ENCODE measurements at places on chromosomes 1 and 21.

DNA sequence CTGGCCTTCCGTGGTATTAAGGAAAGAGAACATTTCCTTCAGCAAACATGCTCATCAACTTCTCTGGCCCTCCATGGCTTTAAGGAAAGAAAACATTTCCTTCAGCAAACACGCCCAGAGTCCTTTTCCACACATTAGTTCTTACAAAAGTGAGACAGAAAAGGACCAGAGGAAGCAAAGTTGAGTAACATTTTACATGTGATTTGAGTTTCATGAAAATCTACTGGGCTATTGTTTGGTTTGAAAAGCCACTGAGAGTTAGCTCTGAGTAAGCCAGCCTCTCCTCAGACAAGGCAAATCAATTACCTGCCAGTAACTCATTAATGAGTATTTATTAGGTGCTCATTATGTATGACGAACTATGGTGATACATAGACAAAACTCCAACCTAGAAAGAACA is 78.0 kb downstream of the NID1 start:
- DNase-seq, result no peak

DNA sequence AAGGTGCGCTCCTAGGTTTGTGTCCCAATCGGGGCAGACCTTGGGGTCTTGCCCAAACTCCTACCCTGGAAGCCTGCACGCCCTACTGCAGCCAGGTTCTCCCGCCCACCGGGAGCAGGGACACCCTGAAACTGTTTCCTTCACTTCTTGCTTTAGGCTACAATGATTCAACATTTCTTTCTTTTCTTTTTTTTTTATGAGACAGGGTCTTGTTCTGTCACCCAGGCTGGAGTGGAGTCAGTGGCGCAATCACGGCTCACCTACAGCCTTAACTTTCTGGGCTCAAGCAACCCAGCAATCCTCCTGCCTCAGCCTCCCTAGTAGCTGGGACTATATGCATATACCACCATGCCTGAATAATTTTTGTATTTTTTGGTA is 75.8 kb downstream of the ITPKB start:
- no peak for DNase-seq

DNA sequence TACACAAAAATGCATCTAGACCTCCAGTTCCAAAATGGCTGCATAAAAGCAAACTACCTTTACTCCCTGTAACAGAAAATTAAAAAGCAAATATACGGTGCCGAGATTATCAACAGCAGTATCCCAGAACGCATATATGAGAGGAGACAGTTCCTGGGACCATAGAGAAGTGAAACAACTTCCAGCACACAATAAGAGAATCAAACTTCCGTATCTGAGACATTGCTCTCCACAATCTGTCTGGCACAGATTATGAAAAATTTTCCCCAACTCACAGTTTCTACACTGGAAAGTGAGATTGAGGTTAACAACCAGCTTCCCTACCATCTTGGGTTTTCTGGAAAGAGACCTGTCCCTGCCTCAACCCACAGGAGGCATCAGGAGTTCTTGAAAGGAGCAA is 47.2 kb upstream of the ST6GALNAC3 start:
- no peak for DNase-seq

- DNase-seq, result no peak
These were observed 11.5 kb downstream of the CD58 start for GRCh38 chr1:116559304-116559761.

DNA sequence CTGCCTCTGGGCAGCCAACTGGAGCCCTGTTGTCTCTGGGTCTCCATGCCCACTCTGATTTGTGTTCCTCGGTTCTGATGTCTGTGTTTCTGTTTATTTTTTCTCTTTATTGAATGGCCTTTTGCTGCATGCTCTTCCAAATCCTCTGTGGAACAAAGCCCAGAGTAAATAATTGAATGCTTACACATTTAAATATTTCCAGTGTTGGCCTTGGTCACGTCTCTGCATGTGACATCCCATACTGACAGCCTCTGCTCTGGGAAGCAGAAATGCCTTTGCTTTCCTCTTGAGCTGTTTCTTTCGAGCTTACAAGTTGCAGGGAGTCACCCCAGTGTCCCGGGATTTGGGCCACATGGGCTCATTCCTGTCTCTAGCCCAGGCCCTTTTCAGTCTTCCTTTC is 267.9 kb downstream of the PTPRU start:
- DNase-seq, result no peak

- DNase-seq, result no peak
These were observed 36.6 kb downstream of the XCL1 start for GRCh38 chr1:168613038-168613451.

- no peak for DNase-seq
These were observed 8.8 kb upstream of the NLRP3 start for GRCh38 chr1:247407180-247407616.

- DNase-seq, result no peak
These were observed 41.4 kb upstream of the KIF1B start for GRCh38 chr1:10168912-10169514.

DNA sequence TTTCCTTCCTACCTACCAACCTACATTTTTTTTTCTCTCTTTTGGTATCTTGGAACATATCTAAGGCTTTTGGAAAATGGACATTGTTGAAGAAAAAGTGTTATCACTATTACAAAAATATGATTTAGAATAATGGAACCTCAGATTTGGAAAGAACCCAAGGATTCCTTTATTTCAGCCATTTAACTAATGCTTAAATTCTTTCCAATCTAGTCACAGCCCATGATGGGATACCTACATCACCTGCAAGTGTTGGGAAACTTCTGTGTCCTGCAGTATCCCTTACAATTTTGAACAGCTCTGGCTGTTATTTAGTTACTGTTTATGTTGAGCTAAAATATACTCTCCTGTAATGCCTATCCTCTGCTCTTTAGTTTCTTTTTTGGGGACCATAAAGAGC is 22.3 kb upstream of the APOBEC4 start:
- no peak for DNase-seq

- DNase-seq, result no peak
These were observed at the start of gene SERINC2 for GRCh38 chr1:31412732-31413404. Gene SERINC2, plus strand, starts transcription at chr1:31413213. Its CDS starts 53 bp downstream, at chr1:31413266.

- no peak for DNase-seq
These were observed 1.1 kb upstream of the GUCA2B start for GRCh38 chr1:42152119-42152518.

- no peak for DNase-seq
These were observed 663 bp downstream of the CAMTA1 start for GRCh38 chr1:6785728-6786505.

DNA sequence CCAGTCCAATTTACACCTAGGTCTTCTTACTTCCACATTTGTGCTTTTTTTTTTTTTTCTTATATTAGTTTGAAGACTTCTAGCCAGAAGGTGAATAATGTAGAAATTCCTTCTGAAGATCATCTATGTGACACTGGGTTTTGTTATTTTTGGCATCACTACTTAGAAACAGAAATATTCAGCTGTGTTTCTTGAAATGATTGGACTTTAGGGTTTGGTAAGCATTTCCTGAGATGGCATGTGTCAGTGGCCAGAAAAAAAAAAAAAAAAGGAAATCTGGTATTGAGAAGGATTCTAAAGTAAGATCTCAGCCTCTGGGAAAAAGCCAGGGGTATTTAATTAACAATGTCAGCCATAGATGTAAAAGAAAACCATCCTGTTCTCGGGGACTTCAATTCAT is 43.4 kb upstream of the LRRC8C start:
- DNase-seq, result no peak

DNA sequence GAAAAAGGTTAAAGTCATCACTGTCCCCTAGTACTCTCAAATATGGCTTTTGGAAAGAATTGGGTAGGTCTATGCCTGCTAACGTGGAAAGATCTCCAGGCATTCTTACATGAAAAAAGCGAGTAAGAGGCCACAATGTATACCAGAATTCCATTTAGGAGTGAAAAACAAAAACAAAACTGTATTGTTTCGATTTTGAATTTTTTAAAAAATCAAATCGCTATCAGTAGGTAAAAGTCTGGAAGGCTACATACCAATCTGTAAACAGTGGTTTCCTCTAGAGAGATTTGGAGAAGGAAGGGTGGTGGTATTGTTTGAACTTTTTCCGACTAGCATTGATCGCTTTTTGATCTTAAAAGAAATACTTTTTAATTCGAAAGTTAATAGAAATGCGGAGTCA is 55.9 kb downstream of the RRAGC start:
- no peak for DNase-seq

DNA sequence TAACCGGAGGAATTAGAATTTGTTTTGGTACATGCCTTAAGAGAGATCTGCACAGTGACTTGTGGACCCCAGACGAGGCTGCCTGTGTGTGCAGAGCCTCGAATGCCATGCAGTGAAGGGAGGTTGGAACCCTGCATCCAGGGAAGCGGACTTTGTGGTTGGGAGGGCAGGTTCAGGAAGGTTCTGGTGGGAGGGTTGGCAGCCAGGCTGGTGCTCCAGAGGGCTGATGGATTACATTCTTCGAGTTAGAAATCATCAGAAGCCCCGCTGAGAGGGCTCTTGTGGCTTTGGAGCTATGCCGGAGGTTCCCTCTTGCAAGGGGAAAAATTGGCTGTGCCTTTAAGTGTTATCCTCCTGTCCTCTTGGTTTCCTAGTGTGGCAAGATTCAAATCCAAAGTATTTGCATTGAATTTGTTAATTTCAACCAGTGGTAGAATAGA is 21.1 kb downstream of the ROR1 start:
- peak; percentile 61 for DNase-seq

DNA sequence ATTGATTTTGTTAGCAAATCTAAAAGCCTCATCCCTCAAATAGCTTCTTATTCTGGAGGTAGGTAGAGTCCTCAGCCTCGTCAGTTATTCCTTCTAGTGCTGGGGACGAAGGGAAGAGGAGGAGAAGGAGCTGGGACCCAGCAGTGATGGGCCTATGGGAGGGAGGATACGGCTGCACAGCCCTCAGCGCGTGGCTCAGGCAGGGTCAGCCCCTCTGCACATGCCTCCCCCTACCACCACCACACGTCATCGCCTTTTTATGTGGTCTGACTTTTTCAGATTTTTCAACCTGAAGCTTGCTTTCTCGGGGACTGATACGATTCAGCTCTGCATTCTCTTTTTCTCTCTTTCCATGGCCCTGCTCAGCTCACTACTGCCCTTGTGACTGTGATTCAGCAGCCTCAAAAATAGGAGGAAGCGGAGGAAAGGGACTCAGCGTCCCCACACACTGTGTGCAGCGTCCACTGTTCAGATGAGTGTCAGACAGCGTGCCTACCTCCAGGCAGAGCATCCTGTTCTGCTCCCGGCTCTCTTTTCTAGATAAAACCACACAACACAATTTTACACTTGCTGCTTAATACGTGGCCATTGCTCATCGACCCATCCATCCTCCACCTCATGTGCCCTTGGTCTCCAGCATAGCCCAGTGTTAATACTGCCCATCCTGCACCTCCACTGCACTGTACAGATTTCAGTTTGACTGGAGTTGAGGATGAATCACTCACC is 827 bp downstream of the OR2B11 start:
- DNase-seq, result no peak

DNA sequence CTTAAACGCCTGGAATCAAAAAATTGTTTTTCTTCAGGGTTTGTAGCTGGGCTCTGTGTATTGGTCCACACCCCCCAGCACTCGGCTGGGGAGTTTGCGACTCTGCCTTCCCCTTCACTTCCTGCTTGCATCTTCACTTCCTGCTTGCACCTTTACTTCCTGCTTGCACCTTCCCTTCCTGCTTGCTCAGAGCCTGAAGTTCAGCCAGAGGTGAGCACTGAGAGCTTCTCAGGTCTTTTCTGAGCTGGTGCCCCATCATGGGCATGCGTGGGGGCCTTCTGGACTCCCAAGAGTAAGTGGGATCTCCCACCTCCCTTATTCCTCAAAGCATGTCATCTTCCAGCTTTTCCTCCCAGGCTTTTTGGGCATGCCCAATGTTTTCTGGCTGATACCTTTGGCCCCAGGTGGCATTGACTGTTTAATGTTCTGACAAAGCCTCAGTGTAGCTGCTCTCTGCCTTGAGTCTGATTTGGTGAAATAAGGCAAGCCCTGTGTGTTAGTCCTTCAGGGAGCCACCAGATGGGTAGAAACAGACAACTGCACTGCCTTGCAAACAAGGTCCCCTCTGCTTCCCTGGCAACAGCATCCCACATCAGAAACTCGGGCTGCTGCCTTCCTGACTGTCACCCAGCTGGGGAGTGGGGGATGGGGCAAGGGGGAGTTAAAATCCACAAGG is 3.5 kb downstream of the KRTAP10-2 start:
- DNase-seq, result no peak

GRCh38 chr1:154607106-154607608 is 829 bp downstream of the ADAR start:
- DNase-seq, result peak; percentile 42

DNA sequence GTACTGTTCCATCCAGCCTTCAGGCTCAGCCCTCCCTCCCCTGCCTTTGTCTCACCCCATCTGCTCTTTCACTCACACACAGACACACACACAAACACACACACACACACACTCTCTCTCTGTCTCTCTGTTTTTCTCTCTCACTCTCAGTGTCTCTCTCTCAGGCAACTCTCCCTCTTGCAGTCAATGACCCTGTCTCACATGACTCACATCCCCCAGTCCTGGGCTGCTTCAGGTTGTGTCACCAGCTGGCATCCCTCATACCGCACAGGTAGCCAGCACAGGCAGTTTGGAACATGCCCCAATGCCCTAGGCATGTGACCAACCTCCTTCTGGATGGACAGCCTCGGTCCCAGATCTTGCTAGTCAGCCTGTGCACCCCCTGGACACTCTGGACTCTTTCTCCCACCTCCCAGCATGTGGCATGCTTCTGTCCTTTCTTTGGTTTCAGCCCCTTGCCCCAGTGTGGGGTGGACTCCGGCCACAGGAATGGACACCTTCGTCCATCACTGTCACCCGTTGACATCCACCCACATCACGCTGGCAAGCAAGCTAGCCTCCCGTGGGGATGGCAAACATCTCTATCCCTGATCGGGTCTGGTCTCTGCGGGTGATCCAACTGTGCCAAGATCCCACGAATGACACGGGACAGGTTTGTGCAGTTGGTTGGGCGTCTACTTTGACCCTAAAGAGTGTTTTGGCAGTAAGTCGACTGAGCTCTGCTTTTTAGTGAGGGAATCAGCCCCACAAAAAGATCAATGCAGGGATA is 23.4 kb upstream of the FCGR2A start:
- no peak for DNase-seq

- no peak for DNase-seq
These were observed 49.3 kb downstream of the SH3GLB1 start for GRCh38 chr1:86753700-86754099.

DNA sequence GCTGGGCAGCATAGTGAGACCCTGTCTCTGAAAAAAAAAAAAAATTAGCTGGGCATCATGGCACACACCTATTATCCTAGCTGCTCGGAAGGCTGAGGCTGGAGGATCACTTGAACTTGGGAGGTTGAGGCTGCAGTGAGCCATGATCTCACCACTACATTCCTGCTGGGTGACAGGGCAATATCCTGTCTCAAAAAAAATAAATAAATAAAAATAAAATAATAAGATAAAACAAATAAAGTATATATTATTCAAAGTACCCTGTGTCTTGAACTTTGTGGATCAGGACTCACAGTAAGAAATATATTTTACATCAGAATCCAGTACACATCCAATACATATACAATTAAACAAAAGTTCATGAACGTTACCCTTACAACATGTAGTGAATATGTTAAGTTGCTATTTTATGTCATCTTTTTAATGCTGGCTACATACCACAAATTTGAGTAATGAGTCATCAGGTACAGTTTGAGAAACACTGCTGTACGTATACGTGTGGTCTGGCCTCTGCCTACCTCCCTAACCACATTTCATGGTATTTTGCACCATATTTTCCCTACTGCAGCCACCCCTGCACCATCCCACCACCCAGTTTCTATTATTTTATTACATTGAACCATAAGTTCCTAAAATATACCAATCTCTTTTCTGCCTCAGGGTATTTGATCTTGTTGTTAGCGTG is 4.4 kb downstream of the NME7 start:
- peak; percentile 72 for DNase-seq

GRCh38 chr1:166197597-166197996 is 30.8 kb upstream of the FAM78B start:
- no peak for DNase-seq

- DNase-seq, result no peak
These were observed 15.1 kb upstream of the CD58 start for GRCh38 chr1:116585886-116586285.

All from brain microvascular endothelial cell (primary cell).